ENCODE measurements at places on chromosomes 11 and 22.

DNA sequence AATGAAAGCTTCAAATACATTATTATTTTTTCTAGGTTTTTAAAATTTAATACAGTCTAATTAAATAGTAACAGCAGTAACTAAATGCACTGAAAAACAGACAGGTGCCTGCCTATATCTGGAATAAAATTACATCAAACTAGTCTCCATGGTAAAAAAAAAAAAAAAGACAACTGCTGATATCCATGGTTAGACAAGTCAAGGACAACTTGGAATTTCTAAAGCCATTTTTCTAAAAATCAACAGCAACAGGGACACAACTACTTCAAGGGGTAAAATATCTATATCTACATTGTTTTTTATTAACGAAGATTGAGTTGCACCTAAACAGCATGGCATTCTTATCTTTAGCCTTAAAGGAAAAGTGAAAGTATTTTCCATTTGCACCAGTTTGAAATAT lies 74.7 kb upstream of the VPREB1 start:
- no peak for DNase-seq

- DNase-seq: no peak
Measured at GRCh38 chr11:62788991-62789390, 1.8 kb downstream of the TMEM179B start.

GRCh38 chr22:39240831-39241793 lies 3.7 kb downstream of the PDGFB start:
- DNase-seq: no peak

DNA sequence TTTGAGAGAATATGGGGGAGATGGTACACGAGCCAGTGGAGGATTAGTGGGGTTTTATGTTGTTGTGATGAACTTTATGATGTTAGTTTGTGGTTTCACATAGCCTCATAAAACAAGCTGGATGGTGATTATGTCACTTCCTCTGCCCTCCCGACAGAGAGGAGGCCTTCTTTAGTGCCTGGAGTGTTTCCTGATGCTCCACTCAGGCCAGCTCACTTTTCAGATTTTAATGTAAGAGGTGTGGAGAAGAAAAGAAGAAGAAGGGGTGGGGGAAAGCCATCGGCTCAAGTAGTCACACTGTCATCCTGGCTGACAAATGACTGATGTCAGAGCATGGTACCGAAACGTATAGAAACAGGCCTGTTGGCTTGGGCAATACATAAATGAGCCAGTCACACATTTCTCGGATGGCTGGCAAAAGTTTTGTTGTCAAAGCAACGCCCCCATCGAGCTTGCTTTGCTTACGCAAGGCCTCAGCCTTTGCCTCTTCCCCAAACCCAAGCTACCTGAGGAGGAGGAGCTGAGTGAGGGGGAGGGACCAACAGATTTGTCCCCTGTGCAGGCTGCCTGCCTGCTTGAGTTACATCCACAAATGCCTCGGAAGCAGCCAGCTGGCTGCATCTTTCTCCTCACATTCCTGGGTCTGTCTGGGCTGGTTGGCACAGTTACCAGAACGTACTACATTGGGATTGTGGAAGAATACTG lies at the start of gene HEPHL1:
TSS of gene HEPHL1 (plus strand) at position 578 of the 705 bp plus-strand sequence. CDS start at position 593, 15 bp downstream.
- DNase-seq: no peak

DNA sequence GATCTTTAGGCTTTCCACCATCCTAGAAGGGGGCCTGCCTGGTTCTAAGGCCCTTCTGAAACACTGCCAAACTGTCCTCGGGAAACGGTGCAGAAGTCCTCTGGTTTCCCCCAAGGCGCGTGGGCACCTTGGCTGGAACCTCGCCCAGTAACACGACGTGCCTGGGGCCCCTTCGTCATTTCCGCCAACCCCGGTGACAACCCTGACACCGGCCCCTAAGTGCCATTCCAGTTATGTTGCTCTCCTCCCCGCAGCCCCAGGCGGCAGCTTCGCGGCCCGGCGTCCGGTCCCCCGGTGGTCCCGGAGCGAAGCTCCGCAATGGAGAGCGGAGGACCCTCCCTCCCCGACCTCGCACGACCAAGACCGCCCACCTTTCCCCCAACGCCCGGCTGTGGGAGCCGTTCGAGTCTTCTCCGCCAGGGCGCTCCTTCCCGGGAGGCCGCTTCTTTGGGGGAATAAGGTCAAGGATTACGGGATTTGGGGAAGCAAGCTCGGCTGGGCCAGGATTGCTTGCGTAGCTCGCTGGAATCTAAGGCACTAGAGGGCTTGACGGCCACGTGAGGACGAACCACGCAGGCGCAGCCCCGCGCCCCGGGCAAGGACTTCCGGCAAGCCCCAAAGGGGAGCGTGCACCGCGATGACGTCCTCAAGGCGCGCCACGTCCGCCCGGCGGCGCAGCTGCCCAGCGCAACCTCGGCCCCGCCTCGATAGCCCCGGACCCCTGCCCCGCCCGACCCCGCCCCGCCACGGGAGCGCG lies 626 bp downstream of the RNH1 start:
- peak; percentile 95 for DNase-seq

DNA sequence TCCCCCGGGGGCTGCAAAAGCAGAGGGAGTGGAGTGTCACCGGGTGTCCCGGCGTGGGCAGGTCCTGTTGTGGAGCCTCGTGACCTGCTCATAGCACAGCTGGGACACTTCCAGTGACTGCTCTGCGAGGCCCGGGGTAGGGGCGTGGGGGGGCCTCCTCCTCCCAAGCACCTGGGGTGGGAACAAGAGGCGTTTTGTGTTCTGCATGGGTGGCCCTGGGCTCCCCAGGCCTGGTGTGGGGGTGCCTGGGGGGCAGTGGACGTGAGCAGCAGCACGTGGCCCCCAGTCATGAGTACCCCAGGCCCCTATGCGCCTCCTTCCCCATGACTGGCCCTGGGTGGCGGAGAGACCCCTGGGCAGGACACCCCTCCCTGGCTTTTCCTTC lies 104.7 kb downstream of the KCNQ1 start:
- no peak for DNase-seq

GRCh38 chr11:13010749-13011465 lies 1.8 kb downstream of the RASSF10 start:
- no peak for DNase-seq

All from activated CD8-positive, alpha-beta memory T cell treated with anti-CD3 and anti-CD28 coated beads for 4 hours (primary cell).